Renal cortical epithelial cell (primary cell): ENCODE measurements at places on chromosomes 11 and 22. TPM values are rescaled to one million over a fixed set of nuclear protein-coding genes. Genes with fewer than 3 reads are reported as not detected.

SOX10 gene
- not detected in 2 replicates for total RNA-seq

GRCh38 chr22:21948390-21948789, 4.3 kb downstream of the PPM1F start:
- DNase-seq = no peak

DNA sequence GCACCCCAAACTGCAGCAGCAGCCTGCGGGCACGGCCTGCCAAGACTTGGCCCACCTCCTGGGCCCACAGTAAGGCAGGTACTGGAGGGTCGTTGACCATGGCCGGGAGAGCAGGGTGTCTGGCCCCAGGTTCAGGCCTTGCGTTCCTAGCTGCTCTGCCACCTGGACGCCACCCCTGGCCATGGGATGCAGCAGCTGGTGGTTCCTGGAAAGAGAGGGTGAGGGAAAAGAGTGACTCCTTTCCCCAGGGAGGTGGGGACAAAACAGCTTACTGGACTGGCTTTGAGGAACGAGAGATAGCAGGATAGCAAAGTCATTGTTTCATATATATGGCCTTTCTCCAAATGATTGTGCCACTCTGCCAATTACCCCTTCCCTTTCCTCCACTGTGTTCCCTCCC, 1.8 kb downstream of the BSCL2 start:
- no peak for DNase-seq

- DNase-seq = no peak
Observed at GRCh38 chr22:19686946-19687345, 27.4 kb upstream of the SEPTIN5 start.

DNA sequence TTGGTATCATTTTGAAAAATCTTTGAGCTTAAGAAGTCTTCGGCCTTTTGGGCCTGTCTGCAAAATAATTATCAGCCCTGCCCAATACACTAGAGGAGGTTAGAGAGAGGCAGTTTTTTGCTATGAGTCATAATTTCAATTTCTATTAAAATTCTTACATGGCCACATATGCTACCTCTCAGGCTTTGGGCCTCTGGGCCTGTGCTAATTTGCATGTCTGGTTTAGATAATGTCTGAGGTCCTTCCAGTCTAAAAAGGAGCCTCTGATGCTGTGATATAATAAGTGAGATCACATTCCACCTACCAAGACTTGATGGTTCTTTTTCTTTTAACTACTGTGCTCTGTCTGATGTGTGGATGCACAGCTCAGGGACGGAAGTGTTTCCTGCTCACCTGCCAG, 70.8 kb downstream of the KCNJ1 start:
- DNase-seq = no peak

- peak; percentile 94 for DNase-seq
Observed at GRCh38 chr11:79244241-79244772, 196.5 kb downstream of the TENM4 start.
